ENCODE measurements at places on chromosomes 3 and 15.

DNA sequence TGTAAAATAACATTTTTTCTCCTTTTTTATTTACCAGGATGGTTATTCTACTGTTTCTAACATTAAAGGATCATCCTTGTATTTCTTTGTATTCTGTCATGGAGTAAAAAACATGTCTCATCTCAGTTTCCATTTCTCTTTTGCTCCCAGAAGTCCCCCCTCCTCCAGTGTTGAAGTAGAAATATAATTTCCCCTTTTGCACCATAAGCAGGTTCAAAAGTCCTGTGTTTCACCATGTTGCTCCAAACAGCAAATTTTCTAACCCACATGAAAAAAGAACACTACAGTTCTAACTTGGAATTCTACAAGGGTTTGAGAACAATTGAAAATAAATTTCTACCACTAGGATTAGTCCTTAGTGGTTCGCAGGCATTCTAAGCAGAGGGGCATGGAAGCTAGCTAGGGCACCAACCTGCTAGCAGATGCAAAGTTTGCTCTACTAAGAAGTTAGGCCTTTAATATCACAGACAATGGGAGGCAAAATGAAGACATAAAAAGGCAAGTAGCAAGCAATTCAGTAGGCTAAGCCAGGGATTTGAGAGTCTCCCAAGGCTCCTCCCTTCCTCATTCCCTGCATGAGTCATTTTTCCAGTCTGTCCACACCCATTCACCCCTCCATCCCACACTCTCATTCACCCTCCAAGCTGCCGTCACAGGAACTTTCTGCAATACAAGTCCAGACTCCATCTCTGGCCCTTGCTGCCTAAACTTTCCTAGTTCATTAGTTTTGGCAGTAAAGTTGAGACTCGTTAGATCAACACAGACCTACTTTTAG, 2.3 kb upstream of the MBNL1 start:
- DNase-seq = peak; percentile 96

GRCh38 chr3:111819927-111820326, 39.1 kb upstream of the PHLDB2 start:
- no peak for DNase-seq

- no peak for DNase-seq
Observed at GRCh38 chr3:111906656-111907055, 47.6 kb downstream of the PHLDB2 start.

- DNase-seq = peak; percentile 61
Observed at GRCh38 chr3:134473868-134474546, 11.8 kb downstream of the ANAPC13 start.

- no peak for DNase-seq
Observed at GRCh38 chr3:66478960-66479359, 21.9 kb downstream of the LRIG1 start.

GRCh38 chr15:67859331-67859946, 19.6 kb upstream of the RNU6-1 start:
- DNase-seq = no peak

DNA sequence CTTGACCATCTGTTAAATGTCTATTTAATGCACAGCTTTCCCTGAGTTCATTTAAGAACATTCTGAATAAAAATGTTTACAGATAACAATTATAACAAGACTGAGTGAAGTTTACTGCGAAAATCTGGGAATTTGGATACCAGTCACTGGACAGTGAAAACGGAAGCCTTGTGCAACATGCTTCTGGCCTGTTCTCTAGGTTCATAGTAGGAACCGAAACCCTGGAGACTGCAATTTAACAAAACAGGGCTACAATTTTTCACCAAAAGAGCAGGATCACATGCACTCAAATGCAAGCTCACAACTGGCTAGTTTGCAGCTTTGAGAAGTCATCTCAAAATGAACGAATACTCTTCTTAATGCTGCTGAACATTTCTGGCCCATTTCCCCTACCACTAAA, 435.9 kb downstream of the NR2F2 start:
- no peak for DNase-seq

- no peak for DNase-seq
Observed at GRCh38 chr15:57144448-57144847, 226.0 kb downstream of the TCF12 start.

DNA sequence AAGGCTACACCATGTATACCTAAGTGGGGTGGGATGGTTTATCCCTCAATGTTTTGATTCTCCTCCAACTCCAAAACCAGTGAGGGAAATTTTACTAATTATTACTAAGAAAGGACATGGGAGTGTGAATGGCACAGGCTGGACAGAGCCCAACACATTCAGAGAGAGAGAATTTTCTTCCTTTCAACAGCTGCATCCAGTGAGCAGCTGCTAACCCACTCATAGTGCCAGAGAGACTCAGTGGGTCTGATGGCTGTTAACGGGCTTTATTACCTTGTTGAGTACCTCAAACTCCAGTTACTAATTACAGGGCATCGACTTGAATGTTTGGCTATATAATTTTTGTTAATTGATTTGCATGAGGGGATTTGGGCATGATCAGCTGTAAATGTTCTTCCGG, 75.8 kb downstream of the RORA start:
- no peak for DNase-seq

DNA sequence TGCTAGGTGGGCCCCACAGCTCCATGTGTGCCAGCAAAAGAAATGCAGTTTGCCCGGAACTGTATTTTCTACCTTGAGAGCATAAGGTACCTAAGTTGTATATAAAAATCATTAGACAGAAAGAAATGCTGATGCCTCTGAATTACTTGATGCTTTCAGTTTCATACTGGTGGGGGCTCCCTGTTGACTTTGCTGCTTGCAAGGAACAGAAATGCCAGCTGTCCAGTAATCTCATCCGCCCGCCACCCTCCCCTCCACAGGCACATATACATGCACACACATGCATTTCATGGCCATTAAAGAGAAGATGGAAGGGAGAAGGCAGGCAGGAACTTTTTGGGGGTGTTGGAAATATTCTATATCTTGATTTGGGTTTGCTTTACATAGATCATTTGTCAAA, 38.4 kb downstream of the LIMD1 start:
- DNase-seq = no peak
